ENCODE measurements at places on chromosomes 1 and 21. TPM values are rescaled to one million over a fixed set of nuclear protein-coding genes. Genes with fewer than 3 reads are reported as not detected.
A peak's percentile ranks its signal among the peaks of the same experiment; 100 is the strongest.

DNA sequence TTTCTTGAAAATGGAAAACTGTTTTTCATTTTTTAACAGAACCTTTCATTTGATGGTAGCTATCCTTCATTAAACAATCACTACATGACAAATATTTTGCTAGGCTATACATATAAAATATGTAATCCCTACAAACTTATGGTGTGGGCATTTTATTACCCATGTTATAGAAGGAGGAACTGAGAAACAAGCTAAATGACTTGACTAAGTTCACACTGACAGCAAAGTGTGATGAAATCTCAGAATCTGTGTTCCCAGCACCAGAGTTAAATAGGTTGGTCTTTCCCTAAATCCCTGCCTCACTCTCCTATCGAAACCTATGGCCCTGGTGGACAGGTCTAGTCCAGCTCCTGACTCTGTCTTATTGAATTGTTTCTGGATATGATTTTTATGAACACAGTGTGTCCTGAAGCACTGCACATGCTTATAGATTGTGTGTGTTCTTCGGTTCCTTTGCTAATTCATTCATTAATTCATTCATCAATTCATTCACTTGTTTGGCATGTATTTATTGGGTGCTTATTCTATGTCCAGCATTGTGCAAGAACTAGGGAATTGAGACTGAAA is 301.0 kb downstream of the GRIK1 start:
- DNase-seq, result no peak

- no peak for DNase-seq
These were observed 11.5 kb upstream of the PLA2G5 start for GRCh38 chr1:20058531-20058930.

- no peak for DNase-seq
These were observed 1246.3 kb downstream of the NCAM2 start for GRCh38 chr21:22244516-22244915.

DNA sequence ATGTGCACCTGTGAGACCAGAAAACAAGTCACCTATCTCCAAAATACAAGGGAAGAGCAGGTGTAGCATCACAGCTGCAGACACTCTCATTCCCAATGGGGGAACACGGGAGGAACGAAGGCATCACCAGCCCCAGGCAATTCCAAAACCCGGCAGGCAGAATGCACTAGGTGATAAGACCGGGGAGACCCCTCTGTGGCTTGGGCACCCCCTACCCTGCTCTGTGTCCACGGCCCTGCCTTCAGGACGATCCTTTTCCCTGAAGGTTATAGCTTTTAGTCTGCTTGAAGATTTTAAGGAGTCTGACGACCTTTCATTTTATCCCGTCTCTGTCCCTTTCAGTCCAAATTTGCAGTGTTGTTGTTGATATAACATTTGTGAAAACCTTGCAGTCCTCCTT is 19.2 kb downstream of the TRPM2 start:
- DNase-seq, result peak; percentile 69

Gene CTTNBP2NL
- total RNA-seq, result 48.6 TPM

Measured in posterior vena cava (tissue), 2 donors.